ENCODE measurements at places on chromosomes 5 and 9.

DNA sequence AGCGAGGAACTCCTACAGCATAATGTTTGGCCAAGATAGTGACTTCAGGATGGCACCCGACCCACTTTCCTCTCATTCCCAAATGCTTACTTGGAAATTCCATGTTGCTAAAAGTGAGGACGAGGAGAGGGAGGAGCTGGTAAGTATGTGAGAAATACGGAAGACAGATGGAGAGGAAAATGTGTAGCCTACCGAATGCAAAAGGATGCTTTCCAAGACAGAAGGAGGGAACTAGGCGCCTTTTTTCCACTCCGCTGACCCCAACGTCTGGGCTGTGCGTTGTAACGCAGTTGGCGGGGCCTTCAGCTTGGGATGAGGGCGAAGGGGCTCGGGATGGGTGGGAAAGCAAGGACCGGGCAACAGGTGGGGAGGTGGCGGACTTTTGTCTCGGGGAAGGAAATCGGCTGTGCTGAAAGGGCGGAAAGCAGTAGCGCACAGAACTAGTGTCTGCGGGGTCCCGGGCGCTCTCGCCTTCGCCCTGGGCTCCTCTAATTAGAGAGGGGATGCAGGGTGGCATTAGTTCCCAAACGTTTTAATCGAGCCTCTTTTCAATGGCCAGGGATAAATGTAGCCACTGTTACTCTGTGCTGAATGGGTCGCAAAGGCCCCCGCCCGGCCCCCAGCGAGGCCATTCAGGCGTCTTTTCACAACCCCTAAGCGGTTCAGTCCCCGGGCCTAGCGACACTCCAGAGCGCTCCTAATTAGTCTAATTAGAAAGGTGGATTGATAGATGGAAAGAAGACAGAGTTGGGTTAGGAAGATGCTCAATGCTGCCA is 12.6 kb downstream of the FOXD1 start:
- DNase-seq: no peak

DNA sequence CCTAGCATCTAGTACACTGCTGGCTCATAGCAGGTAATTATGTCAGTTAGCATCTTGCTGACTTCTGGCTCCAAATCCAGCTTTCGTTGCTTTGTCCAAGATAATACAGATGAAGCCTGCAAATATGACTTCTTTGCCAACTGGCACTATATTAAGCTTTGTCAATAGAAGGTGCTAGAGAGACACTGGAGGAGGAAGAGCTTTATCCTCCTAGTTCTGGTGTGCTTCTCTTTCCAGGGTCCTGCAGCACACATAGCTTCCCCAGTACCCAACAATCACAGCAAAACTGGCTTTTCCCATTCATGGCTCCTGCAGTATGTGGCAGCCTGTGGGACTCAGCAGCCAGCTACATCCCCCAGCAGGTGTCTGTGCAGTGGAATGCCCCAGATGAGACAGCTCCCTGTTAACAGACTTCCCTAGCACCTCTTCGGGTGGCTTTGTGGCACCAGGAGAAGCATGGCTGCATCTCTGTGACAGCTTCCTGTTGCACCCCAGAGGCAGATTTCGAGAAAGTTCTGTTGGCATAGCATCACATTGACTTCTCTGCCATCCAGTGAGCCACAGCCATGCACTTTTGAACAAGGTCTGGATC is 147.8 kb downstream of the OXCT1 start:
- DNase-seq: no peak

DNA sequence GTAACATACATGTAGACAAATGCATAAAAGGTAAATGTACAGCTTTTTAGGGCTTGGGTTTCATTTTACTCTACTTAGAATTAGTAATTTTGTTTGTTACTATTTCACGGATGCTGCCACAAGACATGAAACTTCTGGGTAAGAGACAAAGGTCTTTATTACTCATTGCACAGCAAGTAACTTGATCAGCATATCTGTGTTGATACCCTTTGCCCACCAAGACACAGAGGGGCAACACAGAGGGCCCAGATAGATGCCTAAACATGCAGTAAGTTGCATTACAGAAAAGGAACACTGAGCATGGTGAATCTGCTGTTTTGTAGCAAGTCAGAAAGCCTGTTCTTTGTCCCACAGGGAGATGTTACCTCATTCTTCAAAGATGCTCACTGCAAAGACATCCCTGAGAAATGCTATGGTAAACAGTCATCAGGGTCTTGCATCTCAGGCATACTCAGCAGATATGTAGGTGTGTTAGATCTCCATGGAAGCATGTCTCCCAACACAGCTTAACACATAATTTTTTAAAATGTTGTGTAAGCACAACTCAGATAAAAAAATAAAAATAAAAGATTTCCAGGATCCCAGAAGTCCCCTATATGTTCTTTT is 10.3 kb downstream of the ITGA2 start:
- no peak for DNase-seq

DNA sequence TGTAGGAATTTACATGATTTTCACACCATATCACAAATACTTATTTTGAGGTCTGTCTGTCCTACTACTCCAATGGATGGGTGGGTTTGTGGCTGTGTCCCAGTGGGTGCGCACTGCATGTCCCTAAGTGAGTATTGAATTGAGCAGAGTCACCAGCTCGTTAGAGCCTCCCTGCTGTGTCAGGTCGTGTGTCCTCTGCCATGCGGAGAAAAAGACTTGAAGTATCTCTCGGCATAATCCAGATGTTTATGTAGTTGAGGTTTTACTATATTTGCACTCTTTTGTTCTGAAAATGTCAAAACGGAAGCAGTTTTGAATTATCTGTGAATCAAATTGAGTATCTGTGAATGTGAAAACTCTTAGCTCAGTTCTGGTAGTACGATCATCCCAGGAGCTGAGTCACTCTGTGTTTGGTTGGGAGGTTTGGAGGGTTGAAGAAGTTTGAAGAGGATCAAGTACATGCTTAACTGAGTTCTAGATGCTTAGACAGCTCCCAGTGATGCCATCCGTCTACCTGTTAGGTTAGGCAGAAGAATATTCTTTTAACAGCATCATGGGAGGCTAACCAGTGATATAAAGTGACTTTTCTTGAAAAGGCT is 194.2 kb downstream of the TENT4A start:
- no peak for DNase-seq

DNA sequence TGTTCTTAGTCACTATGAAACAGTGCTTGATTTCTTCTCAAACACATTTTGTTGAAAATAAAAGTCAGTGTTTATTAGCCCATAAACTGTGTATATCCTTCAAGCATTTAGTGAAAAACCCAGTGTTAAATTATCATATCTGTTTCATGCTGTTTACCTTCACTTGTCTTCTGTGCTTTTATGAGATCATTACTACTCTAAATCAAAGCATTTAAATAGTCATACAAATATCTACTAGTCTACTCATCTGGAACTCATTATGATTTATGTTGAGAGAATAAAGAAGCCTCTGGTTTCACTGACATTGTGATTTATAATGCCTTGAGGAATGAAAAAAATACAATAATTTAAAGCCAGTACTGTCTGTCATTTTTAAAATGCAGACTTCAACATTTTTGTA is 366.5 kb downstream of the SLCO4C1 start:
- no peak for DNase-seq

DNA sequence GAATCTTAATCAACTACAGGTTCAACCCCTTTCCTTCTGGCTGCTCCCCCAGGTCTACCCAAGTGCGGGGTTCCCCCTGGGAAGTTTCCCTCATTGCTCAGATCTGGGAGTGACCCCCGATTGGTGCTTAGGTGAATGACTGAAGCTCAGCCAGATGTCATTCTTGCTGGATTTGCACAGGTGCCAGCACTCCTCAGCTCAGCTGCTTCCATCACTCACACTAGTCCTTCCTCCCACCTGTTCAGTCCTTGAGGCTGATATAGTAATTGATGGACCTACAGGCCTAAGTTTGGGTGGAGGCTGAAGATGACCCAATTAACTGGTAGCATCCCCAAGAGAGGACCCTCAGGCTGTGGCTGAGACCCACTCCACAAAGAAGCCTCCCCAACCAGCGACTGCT is 32.9 kb downstream of the PRLR start:
- no peak for DNase-seq

DNA sequence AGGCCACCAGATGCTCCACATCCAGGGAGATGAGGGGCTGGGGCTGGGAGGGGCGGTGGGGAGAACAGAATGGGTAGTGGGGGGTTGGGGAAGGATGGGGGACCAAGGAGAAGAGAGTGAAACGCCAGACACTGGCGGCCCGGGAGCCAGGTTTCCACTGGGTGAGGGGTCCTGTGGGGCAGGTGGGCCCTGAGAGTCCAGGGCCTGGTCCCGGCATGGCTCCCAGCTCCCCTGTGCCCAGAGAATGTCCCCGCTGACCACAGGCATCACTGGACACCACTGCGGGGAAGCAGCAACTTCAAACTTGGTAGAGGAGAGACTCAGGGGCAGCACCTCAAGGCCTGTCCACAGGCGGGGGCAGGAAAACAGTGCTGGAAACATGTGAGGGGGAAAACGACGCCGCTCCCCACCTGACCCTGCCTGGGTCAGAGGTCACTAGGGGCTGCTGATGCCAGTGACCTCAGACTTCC is 13.2 kb downstream of the NINJ1 start:
- no peak for DNase-seq

DNA sequence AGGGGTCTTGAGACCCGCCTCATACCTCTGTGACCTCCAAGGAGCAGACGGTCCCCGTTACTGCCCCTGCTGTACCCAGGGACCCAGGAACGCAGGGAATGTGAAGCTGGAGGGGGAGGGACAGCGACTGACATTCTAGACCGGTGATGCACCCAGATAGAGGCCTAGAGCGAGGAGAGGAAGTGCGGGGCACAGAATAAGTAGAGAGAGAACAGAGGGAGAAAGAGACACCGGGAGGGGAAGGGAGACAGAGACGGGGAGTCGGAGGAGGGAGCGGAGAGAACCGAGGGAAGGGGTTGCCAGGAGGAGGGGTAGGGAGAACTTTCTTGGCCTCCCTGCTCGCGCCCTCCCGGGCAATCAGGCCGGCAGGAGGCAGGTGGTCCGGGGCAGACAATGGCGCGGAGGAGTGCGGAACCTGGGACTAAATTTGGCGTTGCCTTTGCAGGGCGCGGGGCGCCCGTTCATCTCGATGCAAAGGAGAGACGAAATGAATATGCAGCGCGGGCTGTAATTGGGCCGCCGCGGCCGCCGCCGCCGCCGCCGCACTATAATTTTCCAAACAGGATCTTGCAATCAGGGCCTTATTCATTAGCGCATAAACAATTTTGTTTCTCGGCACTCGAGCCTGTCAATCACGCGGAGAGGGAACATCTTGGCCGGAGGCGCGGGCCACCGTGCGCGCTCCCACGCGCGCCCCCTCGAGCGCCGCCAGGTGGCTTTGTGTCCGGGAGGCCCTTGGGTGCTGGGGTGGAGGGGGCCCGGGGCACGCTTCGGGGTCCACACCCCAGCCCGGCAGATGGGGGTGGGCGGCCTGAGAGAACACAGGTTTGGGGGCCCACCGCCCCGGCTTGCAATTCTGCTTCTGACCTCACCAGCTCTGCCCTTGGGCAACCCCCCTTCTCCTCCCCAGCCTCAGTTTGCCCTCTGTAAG is 33.0 kb downstream of the NDUFA8 start:
- no peak for DNase-seq

- no peak for DNase-seq
Observed at GRCh38 chr9:129174724-129175514, 3.1 kb downstream of the IER5L start.

DNA sequence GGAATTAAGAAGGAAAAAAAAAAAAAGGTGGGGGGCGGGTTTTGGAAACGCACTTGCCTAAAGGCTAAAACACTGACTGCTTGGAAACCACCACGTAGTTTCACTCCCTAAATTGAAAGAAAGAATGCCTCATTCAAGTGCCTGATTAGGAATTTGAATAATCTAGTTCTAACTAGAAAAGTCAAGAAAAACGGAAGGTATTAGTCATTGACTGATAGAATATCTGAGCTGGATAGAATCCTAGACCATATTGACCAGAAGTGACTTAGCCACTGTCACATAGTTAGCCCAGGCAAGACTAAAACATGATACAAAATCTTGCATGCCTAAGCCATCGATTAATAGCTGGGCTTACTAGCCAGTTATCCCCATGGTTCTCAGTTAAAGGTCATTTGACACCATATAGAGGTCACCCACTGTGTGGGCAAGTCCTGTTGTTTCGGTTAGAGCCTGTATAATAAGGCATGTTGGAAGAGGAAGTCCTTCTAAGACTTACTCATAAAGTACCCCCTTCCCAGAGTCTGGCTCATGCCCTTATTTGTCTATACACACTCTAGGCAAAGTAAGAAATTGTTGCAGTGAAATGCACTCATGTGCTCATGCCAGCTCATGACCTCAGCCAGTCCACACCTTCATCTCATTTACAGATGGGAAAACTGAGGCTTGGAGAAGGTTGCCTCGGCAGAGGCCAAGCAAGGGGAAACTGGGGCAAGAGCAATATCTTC is 40.2 kb downstream of the SH3RF2 start:
- no peak for DNase-seq

DNA sequence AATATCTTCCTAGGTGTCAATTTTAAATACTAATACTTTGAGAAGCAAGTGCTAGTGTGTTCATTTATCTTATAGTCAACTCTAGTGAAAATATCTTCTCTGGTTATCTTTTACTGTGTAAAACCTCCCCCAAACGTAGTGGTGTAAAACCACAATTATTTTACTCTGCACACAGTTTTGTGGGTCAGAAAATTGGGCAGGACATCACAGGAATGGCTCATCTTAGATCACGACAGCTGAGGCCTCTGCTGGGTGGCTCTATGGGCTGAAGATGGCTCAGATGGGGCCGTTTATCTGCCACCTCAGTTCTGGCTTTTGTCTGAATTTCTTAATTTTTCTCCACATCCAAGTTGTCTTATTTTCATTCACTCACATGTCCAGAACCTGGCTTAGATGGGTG is 457.2 kb upstream of the ACTBL2 start:
- no peak for DNase-seq

- DNase-seq: no peak
Observed at GRCh38 chr5:42057254-42057690, 132.2 kb downstream of the FBXO4 start.

- no peak for DNase-seq
Observed at GRCh38 chr5:154740483-154740882, 14.7 kb upstream of the LARP1 start.

GRCh38 chr5:109005297-109006009 is 257.8 kb downstream of the FER start:
- no peak for DNase-seq

DNA sequence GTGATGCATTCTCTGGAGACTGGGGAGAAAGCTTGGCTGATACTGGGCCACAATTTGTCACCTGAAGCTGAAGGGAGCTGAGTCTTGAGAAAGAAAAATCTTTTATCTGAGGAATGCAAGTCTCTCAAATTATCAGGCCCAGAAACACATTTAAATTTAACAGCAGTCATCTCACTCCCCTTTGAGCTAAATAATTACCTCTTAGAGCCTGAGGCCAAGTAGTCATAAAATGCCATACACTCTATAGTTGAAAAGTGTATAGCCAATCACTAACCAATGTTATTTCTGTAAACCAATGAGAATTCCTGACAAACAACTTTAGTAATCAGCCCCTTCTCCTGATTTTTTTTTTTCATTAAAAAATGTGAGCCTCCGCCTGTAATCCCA is 32.7 kb upstream of the DAPK1 start:
- DNase-seq: no peak

Data from stimulated activated CD8-positive, alpha-beta memory T cell treated with anti-CD3 and anti-CD28 coated beads, Interleukin-4, amount 100 ng/mL, for 1 hour (primary cell).